ENCODE measurements at places on chromosomes 12 and 14. TPM values are rescaled to one million over a fixed set of nuclear protein-coding genes. Genes with fewer than 3 reads are reported as not detected.
A peak's percentile ranks its signal among the peaks of the same experiment; 100 is the strongest.

- no peaks in the 10 kb centered on the region for H3K36me3 ChIP-seq
- DNase-seq: no peak
- no peaks in the 10 kb centered on the region for H3K27me3 ChIP-seq
- no peak overlapping the region for H3K27ac ChIP-seq
- peaks cover 22% of the 10 kb centered on the region for H3K4me1 ChIP-seq
These were observed 81.2 kb downstream of the SPPL3 start for GRCh38 chr12:120822832-120823503.

DNA sequence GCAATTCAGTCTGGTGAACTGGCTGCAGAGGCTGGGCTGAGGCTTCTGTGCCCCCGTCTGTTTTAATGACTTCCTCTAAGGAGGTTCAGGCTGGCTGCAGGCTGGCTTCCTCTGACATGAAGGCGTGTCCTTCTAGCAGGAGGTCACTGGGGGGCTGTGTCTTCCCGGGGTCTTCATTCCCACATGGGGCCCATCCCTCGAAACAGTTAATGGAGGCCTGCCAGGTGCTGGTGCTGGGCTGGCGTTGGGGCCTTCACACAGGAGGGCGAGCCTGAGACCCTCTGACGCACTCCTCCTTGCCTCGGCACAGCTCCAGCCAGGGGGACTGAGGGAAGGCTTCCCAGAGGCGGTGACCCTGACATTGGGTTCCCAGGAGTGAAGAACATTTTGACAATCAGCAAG lies 57.7 kb upstream of the DLK1 start:
- H3K4me3 ChIP-seq: no peak overlapping the region
- H3K4me1 ChIP-seq: no peaks in the 10 kb centered on the region
- no peaks in the 10 kb centered on the region for H3K36me3 ChIP-seq
- no peak overlapping the region for H3K27ac ChIP-seq

DNA sequence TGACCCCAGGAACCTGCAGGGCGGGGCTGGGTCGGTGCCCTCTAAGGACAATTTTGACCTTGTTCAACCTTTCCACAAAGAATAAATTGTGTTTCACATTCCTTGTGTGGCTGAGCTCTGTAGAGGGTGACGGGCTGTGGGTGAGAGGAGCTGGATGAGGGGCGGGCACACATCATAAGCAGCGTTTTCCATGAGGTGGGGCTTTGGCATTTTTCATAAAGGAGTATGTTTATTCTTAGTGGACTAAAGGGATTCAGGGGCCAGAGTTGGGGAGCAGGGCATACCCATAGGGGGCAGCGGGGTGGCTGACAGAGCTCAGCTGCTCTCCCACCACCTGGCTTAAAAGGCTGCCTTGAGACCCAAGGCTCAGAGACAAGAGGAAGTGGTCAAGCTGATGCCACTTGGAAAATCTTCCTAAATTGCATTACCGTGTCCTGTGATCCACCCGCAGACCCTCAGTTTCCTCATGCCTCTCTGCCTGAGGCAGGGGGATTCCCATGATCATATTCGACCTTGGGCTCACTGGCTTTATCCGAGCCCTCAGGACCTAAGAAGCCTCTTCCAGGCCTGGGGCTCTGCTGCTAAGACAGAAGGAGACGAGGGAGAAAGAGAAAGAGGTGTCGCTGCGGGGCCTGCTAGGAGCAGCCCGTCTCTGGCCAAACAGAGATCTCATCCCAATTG lies 11.4 kb downstream of the MMP14 start:
- no peak overlapping the region for H3K27ac ChIP-seq
- peaks cover 15% of the 10 kb centered on the region for H3K27me3 ChIP-seq
- H3K36me3 ChIP-seq: no peaks in the 10 kb centered on the region
- peaks cover 17% of the 10 kb centered on the region for H3K4me1 ChIP-seq
- DNase-seq: no peak

DNA sequence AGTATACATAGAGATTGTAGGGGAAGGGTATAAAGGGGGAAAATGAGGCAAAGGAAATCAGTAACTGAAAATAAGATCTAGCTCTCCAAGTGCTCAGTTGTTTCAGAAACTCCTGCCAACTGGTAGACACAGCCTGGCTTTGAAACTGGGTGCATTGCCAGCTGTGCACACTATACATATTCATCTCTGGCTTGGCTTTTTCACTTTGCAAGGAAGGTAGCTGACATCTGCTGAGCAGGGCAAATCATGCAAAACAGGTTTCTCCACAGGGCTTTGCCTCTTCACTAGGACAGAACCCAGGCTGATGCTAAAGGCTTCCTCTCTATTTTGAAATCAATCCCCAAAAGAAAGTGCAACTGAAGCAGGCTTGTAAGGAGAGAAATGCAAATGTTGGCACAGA lies 101.5 kb downstream of the HELB start:
- peaks cover 3% of the 10 kb centered on the region for H3K4me1 ChIP-seq
- H3K4me3 ChIP-seq: no peak overlapping the region
- H3K27me3 ChIP-seq: peaks cover 3% of the 10 kb centered on the region
- H3K36me3 ChIP-seq: no peaks in the 10 kb centered on the region
- H3K27ac ChIP-seq: no peak overlapping the region
- no peak for DNase-seq

- H3K36me3 ChIP-seq: no peaks in the 10 kb centered on the region
- DNase-seq: no peak
- no peaks in the 10 kb centered on the region for H3K4me1 ChIP-seq
These were observed 4.5 kb upstream of the TMEM233 start for GRCh38 chr12:119589097-119589496.

- H3K27me3 ChIP-seq: no peaks in the 10 kb centered on the region
- no peak overlapping the region for H3K4me3 ChIP-seq
- DNase-seq: peak; percentile 15
- H3K27ac ChIP-seq: no peak overlapping the region
- H3K36me3 ChIP-seq: no peaks in the 10 kb centered on the region
These were observed 321.9 kb upstream of the RTL1 start for GRCh38 chr14:101225157-101226152.

GRCh38 chr12:125092108-125092871 lies 27.1 kb downstream of the AACS start:
- no peaks in the 10 kb centered on the region for H3K27me3 ChIP-seq
- H3K4me1 ChIP-seq: no peaks in the 10 kb centered on the region
- H3K27ac ChIP-seq: no peak overlapping the region
- no peak for DNase-seq
- no peaks in the 10 kb centered on the region for H3K36me3 ChIP-seq

DNA sequence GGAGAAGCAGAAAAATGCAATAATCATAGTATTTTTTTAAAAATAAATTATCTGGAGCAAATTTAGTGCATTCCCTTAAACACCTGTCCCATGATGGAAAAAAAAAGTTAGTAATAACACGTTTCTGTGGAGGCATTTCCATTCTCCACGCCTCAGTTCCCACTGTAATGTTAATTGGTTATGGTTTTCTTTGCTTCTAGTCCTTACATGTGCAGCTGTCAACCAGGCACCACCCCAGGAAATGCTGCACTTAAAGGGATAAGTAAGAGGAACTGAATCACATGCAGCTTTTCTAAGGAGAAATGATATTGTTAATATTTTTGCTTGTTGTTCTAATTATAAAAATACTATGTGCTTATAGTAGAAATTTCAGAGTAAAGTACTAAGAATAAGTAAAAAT lies 240.3 kb downstream of the ZFP36L1 start:
- no peaks in the 10 kb centered on the region for H3K27me3 ChIP-seq
- H3K4me3 ChIP-seq: no peak overlapping the region
- no peak for DNase-seq
- H3K4me1 ChIP-seq: no peaks in the 10 kb centered on the region
- no peaks in the 10 kb centered on the region for H3K36me3 ChIP-seq

Gene TMTC1
- 0.63 TPM for total RNA-seq

Gene DLGAP5
- 89.7 TPM for total RNA-seq

Gene PPFIBP1
- 9.7 TPM for total RNA-seq

Gene BDKRB2
- not detected for total RNA-seq
